ENCODE measurements at places on chromosomes 11 and 22.

GRCh38 chr22:30245985-30246813 is at the start of gene LIF:
Gene LIF, minus strand, starts transcription at chr22:30246759. Its CDS starts 64 bp downstream, at chr22:30246695.
- peak; percentile 4 for DNase-seq

- DNase-seq = no peak
Observed at GRCh38 chr11:36053862-36054261, 110.0 kb downstream of the LDLRAD3 start.

- no peak for DNase-seq
Observed at GRCh38 chr11:27541790-27542189, 35.2 kb upstream of the LIN7C start.

DNA sequence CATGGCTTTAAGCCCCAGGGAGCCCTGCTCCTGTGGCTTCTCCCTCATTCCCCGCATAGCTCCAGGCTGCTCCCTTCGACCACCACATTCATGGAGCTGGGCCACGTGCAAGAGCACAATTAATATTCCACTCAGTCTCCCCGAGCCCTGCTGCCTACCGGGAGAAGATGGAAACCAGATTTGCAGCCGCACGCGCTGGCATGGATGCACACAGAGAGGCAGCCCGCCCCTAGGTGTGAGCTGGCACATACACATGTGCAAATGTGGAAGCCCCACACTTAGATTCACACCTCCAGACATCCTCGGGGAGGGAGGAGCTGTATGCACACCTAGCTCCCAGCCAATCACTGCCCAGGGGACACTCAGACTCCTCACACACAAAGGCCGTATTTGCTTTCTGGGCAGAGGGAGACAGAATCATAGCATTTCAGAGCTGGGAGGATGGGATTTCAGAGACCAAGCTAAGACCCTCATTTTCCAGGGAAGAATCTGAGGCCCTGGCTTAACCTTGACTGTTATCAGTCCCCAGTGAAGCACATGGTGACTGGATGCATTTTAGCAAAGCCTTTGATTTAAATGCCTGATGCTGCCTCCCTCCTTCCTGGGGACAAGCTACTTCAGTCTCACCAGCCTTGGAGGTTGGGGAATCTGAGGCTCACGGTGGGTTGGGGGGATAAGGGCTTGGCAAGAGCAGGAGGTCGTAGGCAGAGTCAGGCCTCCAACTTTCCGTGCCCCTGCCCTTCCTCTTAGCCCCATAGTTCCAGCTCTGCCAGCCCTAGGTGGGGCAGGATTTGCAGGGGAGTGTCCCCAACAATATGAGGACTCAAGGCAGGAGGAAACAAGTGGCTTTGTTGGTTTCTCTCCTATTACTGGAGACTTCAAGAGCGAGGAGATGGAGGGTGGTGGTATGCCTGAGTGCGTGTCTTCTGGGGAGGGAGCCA is 5.3 kb upstream of the CREB3L1 start:
- no peak for DNase-seq

GRCh38 chr11:62705880-62706849 is 1.1 kb downstream of the BSCL2 start:
- DNase-seq = peak; percentile 95

- peak; percentile 12 for DNase-seq
Observed at GRCh38 chr22:42966497-42966896, 48.5 kb downstream of the PACSIN2 start.

- peak; percentile 50 for DNase-seq
Observed at GRCh38 chr11:117663414-117663813, 133.6 kb downstream of the DSCAML1 start.

GRCh38 chr11:76558473-76558872 is 112.1 kb downstream of the LRRC32 start:
- no peak for DNase-seq

- DNase-seq = no peak
Observed at GRCh38 chr11:414318-414857, 411 bp downstream of the SIGIRR start.

GRCh38 chr11:122107045-122107444 is 9.0 kb downstream of the BLID start:
- DNase-seq = no peak

DNA sequence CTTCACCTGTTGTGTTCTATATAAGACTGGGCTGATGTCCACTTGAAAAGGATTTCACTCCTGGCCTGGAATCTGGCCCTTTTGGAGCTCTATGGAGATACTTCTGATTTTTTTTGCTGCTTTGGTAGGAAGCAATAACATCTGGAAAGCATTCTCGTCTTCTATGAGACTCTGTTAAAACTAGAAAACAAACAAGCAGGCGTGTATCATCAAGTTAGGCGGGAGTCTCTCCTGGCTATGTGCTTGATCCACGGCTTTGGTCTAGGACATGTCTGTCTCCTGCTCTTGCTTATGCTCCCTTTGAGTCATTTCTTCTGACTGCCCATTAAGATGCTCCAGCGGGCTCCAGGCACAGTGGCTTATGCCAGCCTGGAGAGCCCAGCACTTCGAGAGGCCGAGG is 121.4 kb upstream of the TTC12 start:
- no peak for DNase-seq

DNA sequence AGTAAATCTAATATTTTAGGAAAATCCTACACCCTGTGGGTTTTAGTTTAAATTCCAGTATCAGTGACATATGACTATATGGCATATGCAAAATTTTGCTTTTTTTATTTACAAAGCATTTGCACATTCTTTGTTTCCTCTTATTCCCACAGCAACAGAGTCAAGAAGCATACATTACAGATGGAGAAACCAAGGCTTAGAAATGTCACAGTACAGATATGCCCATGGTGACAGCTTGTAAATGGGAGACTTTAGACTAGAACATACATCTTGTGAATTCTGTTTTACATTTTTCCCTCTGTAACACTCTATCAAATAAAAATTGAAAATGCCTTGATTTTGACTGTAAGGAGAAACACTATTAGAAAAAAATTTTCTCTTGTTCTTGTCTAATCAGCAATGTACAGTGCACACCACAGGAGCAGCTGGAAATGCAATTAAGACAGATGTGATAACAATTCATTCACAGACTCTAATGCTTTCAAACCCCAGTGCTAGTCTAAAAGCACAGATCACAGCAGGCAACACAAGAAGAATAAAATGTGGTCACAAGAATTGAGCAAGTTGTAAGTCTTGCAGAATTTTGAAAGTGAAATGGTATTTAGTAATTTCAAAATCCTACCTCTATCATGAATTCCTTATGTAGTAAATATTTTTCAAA is 375.9 kb downstream of the LUZP2 start:
- no peak for DNase-seq

DNA sequence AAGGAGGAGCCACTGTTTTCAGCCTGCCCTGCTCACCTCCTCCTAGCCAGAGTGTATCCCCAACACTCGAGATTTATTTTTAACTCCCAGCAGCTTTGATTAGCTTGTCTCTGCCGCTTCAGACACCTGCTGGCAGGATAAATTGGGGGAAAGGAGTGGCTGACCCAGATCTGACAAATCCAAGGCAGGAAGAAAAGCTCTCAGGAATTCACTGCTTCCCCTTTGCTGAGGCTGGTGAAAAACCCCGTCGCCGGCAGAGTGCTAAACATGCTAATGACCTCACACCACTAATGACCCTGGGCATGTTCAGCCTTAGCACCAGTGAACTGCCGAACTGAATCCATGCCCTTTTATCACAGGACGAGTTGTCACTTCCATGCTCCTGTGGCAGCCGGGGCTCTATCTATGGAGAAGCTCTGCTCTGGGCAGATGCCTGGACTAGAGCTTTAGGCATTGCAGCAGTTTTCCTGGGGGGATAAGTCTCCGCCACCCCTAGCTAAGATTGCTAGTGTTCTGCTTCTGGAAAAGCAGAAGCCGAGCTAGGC is 52.2 kb downstream of the FEZ1 start:
- DNase-seq = peak; percentile 44

GRCh38 chr22:45303181-45303580 is 6.6 kb upstream of the FAM118A start:
- no peak for DNase-seq

DNA sequence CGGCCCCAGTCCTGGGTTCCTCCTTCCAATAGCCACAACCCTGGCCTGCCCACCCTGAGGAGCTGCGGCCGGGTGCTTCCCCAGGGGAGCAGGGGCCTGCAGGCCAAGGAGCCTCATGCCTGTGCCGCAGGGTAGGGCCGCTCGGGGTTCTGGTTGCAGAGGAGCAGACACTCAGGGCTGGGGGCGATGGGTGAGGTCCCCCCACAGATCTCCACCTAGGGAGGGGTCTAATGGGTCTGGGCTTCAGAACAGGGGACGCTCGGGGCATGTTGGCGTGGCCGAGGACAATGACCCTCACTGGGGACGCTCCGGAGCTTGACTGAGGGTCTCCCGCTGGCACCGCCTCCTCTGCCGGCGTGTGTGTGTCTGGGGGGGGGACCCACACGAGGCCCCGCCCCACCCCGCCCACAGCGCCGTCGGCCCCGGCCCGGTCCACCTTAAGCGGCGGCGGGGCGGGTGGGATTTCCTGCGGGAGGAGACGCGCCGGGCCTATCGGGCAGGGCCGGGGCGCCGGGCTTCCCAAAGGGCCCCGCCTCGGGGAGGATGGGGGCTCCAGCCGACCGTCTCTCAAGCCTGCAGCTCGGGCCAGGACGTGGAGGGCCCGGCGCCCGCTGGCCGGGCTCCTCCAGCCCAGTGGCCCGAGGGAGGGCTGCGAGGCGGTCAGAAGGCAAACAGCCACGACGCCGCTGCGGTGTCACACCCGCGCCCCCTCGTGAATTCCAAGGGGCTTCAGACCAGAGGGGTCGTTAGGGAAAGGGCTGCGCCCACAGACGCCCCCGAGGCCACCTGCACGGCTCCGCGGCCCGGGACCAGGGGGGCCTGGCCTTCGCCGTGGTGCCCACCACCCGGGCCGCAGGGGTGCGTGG is 640 bp upstream of the ZDHHC8 start:
- peak; percentile 44 for DNase-seq

DNA sequence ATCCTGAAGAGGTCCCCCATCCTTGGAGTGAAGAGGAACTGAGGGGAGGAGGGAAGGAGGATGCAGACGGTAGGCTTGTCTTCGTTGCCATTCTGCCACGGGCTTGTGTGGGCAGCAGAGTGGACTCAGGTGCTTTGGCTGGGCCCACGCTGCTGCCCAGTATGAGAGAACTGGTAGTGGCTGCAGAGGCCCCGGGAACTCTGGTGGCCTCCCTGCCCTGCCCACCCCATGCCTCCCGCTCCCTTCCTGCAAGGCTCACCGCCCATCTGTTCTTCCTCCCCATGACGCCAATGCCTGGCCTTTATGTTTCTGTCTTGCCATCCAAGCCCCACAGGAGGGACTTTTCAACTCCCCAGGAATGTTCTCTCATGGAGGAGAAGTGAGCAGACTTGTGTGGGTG is 157.4 kb downstream of the DSCAML1 start:
- no peak for DNase-seq

DNA sequence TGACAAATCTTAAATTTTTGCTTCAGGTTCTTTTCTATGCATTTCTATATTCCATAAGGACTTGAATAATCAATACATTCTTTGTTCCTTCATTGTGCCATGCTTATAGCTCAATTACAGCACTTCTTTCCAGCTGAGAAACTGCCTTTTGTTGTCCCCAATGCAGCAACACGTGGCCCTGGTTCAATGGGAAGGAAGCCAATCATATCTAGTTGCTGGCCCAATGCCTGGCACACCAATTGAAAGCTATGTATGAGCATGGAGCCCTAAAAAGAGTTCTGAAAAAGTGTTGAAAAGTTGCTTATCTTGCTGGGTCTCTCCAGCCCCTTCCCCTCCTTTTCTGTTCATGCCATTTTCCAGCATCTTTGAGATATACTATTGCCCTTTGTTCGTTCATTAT is 448.0 kb upstream of the FAT3 start:
- no peak for DNase-seq

DNA sequence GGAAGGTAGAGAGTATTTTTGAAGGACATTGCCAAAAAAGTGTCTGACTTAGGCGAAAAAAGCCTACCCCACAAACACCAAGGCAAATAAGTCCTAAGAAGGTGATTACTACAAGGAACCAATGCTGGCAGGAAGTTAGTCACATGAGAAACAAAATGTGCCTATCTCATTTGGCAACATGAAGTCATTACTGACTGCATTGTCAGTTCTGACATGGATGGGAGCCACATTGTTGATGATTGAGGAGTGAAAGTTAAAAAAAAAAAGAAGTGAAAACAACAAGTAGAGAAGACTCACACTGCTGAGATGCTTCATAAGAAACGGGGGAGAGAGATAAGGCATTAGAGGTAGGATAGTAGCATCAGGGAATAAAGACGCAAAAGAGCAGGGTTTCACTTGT is 141.5 kb upstream of the FAT3 start:
- DNase-seq = no peak

DNA sequence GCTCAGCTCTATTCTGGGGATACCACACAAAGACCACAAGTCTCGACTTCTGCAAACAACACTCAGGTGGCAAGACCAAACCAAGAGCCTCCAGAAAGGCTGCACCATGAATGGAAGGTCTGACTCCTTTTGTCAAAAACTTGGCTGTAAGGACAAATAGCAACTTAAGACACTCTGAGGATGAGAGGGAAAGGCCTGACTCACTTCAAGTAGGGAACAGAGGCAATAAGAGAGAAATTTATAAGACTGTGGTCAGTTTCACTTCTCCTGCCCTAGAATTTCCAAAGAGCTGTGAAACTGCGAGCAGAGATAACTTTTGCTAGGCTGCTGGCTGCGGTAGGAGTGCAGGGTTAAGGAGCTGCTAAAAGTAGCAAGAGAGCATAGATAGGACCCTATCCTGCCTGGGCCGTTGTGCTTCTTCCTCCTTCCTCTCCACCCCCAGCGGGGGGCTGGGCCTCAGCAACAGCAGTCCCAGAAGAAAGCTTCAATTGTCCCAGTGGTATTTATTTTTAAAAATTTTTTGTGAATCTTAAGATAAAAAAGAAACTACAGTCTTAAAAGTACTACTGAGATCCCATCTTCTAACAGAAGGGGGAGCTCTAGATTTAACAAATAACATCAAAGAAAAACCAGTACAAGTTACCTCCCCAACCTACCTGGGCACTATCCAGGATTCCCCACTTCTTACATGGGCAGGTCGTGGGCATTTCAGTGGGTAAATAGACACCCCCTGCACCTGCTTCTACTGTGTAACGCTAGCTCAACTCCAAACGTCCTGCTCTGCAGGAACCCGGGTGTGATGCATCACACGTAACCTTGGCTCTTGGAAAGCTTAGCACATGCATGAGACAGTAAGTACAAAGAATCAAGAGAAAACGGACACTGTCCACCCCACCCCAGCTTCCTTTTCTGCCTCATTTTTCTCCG is 66.4 kb downstream of the SGSM3 start:
- peak; percentile 11 for DNase-seq

- no peak for DNase-seq
Observed at GRCh38 chr11:21552911-21553310, 640.0 kb upstream of the ANO5 start.

- DNase-seq = no peak
Observed at GRCh38 chr11:132803436-132803835, 728.9 kb downstream of the OPCML start.

- DNase-seq = no peak
Observed at GRCh38 chr11:30724274-30724673, 138.1 kb upstream of the MPPED2 start.

DNA sequence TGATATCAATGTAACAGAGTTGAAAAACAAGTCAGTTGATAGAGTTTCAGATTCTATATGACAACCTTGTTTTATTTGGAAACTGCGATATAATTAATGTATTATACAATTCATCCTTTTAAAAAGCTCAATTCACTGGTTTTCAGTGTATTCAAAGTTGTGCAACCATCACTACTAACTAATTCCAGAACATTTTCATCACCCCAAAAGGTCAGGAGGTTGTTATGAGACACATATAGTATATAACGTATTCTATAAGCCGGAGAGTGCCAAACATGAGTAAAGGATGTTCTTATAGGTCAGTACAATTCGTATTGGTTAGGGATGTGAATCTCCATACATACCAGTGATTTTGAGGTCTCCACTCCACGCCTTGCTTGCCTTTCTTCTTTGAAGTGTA is 40.1 kb upstream of the UCP3 start:
- no peak for DNase-seq

- DNase-seq = peak; percentile 87
Observed at GRCh38 chr11:122101625-122102291, 14.3 kb downstream of the BLID start.

All from NCI-H1417 (cell line).